ENCODE measurements at places on chromosomes 11 and 22. TPM values are rescaled to one million over a fixed set of nuclear protein-coding genes. Genes with fewer than 3 reads are reported as not detected.

SSH3 gene
- 1.5 TPM for total RNA-seq

CTR9 gene
- 34.0 TPM for total RNA-seq

NFAM1 gene
- total RNA-seq: 1.2 TPM

ZNF214 gene
- total RNA-seq: 3.6 TPM

MAJIN gene
- total RNA-seq: not detected

CARNS1 gene
- not detected for total RNA-seq

ELFN2 gene
- not detected for total RNA-seq

ARHGAP8 gene
- 15.7 TPM for total RNA-seq

BDNF gene
- 29.8 TPM for total RNA-seq

NAT10 gene
- total RNA-seq: 87.9 TPM

HEPHL1 gene
- total RNA-seq: not detected

TRIM66 gene
- total RNA-seq: 0.49 TPM

CELF1 gene
- 94.4 TPM for total RNA-seq

RTN4RL2 gene
- 2.9 TPM for total RNA-seq

SLC22A12 gene
- total RNA-seq: not detected

PLEKHA7 gene
- 0.37 TPM for total RNA-seq

MAP6 gene
- 1.6 TPM for total RNA-seq

OR2D2 gene
- not detected for total RNA-seq

SAA4 gene
- total RNA-seq: not detected

SEPTIN5 gene
- 8.3 TPM for total RNA-seq

SSTR3 gene
- not detected for total RNA-seq

DEUP1 gene
- not detected for total RNA-seq

KLHL35 gene
- not detected for total RNA-seq

MS4A3 gene
- not detected for total RNA-seq

DDTL gene
- not detected for total RNA-seq

B3GAT1 gene
- total RNA-seq: not detected

FLRT1 gene
- not detected for total RNA-seq

CARD18 gene
- total RNA-seq: not detected

CALCA gene
- not detected for total RNA-seq

CBL gene
- 4.9 TPM for total RNA-seq

ADM2 gene
- total RNA-seq: not detected

MYEOV gene
- total RNA-seq: 1.8 TPM

SMTNL1 gene
- total RNA-seq: not detected

HEPACAM gene
- total RNA-seq: not detected

CCDC15 gene
- total RNA-seq: 2.6 TPM

MFRP gene
- total RNA-seq: 0.25 TPM
